ENCODE measurements at places on chromosomes 3 and 15.
A peak's percentile ranks its signal among the peaks of the same experiment; 100 is the strongest.

- H3K4me3 ChIP-seq = no peak overlapping the region
- H3K4me1 ChIP-seq = peaks cover 27% of the 10 kb centered on the region
- peak overlapping the region; percentile 25 for H3K27ac ChIP-seq
- no peaks in the 10 kb centered on the region for H3K27me3 ChIP-seq
- no peaks in the 10 kb centered on the region for H3K36me3 ChIP-seq
- DNase-seq = no peak
Measured at GRCh38 chr15:64877435-64877834, 34.3 kb upstream of the ANKDD1A start.

DNA sequence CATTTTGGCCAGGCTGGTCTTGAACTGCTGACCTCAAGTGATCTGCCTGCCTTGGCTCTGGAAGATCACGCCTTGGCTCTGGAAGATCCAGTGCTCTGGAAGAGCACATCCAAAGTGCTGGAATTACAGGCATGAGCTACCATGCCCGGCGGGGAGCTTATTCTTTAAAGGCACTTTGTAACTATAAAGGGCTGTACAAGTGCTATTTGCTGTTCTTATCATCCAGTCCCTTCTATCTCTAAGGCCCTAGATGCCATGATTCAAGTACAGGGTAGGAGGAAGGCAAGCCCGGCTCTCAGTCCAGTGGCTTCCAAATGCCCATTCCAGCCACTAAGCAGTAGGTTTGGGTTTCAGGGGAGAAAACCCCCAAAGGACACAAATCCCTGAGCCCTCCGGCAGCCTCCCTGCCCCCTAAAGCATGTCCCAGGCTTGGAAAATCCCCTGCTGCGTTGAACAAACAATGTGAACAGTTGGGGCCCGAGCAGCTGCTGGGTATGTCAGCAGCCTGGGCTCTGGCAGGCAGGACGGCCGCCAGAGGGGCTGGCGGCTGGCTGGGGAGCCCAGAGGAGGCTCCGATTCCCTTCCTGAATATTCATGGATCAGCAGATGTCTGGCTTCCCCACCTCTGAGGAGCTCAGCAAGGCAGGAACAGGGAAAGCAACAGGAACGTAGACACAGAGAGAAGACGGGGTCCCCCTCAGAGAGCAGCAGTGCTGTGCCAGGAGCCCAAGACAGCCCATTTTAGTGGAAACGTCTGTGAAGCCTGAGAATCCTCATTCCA lies 7.7 kb downstream of the IGDCC4 start:
- H3K27ac ChIP-seq = peak overlapping the region; percentile 76
- H3K27me3 ChIP-seq = no peaks in the 10 kb centered on the region
- H3K4me3 ChIP-seq = no peak overlapping the region
- H3K4me1 ChIP-seq = peaks cover 13% of the 10 kb centered on the region

DNA sequence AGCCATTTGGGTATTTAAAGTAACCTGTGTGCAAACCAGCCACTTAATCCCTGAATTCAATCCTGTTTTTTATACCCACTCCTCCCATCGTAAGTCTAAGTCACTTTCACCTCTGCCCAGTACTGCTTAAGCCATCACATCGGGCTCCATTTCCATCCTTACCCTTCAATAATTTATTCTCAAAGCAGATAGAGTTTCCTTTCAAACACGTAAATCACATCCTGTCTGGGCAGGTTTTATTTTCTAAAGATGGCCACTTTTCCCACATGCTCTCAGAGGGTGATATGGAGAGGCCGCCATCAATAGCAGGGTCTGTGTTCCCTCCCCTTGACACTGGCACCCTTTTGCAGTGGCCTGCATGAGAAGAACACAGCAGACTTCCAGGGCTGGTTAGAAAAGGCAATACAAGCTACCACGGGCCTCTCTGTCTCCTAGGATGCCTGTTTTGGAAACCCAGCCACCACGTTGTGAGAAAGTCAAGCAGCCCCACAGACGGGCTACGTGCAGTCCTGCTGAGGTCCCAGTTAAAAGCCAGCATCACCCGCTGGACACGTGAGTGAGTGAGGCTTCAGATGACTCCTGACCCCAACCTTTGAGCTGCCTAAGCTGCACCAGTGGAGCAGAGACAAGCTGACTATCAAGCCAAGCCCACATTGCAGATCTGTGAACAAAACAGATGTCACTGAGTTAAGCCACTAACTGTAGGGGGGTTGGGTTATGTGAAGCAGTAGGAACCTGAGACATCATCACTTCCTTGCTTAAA lies 241.8 kb upstream of the SLCO3A1 start:
- H3K36me3 ChIP-seq = no peaks in the 10 kb centered on the region
- no peaks in the 10 kb centered on the region for H3K4me1 ChIP-seq
- DNase-seq = no peak
- no peak overlapping the region for H3K27ac ChIP-seq

GRCh38 chr3:73041537-73041936 lies 19.9 kb upstream of the EBLN2 start:
- DNase-seq = no peak
- no peak overlapping the region for H3K4me3 ChIP-seq
- no peaks in the 10 kb centered on the region for H3K27me3 ChIP-seq

GRCh38 chr3:114011059-114011797 lies 45.1 kb downstream of the CCDC191 start:
- no peak overlapping the region for H3K4me3 ChIP-seq
- H3K27me3 ChIP-seq = no peaks in the 10 kb centered on the region
- no peaks in the 10 kb centered on the region for H3K36me3 ChIP-seq
- no peak for DNase-seq
- no peaks in the 10 kb centered on the region for H3K4me1 ChIP-seq

DNA sequence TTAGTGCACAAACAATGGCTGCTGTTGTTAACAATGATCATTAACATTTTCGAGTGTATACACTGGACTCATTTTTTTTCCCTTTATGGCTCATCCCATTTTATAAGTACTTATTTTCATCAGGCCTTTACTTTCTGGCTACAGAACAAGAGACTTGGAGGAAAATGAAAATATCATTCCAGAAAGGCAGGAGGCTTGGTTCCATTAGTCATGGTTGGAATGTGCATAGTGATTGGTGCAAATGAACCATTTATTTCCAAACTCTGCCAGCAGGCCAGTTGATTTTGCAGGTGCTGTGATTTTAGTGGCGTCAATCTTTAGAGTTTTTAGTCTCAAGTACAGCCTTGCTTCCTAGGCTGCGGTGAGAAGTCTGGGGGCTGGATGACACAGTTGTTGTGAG lies 151.8 kb downstream of the ITPR1 start:
- no peaks in the 10 kb centered on the region for H3K4me1 ChIP-seq
- no peak overlapping the region for H3K4me3 ChIP-seq
- peaks cover 30% of the 10 kb centered on the region for H3K36me3 ChIP-seq
- DNase-seq = no peak
- H3K27me3 ChIP-seq = no peaks in the 10 kb centered on the region

DNA sequence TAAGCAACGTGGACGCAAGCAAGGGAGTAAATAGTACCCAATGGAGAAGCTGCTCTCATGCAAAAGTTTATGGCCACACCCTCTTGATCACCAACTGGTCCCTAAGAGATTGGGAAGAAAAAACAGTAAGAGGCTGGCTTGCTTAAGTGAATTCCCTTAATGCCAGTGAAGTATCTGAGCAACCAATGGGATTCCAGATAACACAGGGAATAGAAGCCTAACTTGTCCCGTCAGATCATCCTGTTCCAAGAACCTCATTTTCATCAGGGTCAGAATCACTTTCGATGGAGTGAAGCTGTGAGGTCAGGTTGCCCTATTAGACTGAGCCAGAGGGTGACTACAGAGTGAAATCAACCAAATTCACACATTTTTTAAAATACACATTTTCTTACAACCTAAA lies 104.3 kb downstream of the CD47 start:
- H3K36me3 ChIP-seq = no peaks in the 10 kb centered on the region
- peak overlapping the region; percentile 8 for H3K27ac ChIP-seq
- H3K4me1 ChIP-seq = peaks cover 54% of the 10 kb centered on the region
- no peaks in the 10 kb centered on the region for H3K27me3 ChIP-seq
- H3K4me3 ChIP-seq = no peak overlapping the region

- no peaks in the 10 kb centered on the region for H3K27me3 ChIP-seq
- H3K4me1 ChIP-seq = peaks cover 54% of the 10 kb centered on the region
- no peaks in the 10 kb centered on the region for H3K36me3 ChIP-seq
- no peak overlapping the region for H3K4me3 ChIP-seq
- peak overlapping the region; percentile 53 for H3K27ac ChIP-seq
Measured at GRCh38 chr3:45029661-45030060, 3.6 kb downstream of the CLEC3B start.

DNA sequence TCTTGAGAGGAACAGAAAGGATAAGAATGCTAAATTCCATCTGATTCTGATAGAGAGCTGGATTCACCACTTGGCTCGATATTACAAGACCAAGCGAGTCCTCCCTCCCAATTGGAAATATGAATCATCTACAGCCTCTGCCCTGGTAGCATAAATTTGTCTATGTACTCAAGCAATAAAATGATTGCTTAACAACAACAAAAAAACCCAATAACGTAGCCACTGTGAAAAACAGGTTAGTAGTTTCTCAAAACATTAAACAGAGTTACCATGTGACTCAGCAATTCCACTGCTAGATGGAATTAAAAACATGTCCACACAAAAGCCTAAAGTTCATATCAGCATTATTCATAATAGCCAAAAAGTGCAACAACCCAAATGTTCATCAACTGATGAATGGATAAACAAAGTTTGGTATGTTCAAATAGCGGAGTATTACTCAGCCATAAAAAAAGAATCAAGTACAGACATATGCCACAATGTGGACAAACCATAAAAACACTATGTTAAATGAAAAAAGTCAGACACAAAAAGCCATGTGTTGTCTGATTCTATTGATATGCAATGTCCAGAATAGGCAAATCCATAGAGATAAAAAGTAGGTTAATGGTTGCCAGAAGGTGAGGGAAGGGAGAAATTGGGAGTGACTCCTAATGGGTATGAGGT lies 16.8 kb downstream of the BCL2L10 start:
- peak overlapping the region; percentile 71 for H3K27ac ChIP-seq
- H3K4me1 ChIP-seq = peaks cover 36% of the 10 kb centered on the region
- no peak overlapping the region for H3K4me3 ChIP-seq
- DNase-seq = no peak

DNA sequence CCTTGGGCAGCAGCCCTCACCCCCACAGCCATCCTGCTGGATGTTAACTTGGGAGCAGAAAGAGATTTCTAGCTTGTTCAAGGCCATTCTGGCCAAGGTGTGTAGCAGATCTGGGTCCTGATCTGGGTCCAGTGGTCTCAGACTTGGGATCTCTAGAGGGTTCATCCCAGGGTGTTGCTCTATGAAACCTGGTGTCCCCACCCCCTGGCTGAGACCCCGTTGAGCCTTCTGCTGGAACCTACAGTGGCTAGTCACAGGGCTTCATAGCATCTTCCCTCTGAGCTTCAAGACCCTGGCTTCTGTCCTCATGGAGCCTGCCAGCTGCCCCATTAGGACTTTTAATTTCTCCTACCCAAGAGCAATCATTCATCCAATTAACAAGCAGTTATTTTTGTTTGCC lies 64.3 kb downstream of the EPHB1 start:
- no peak for DNase-seq
- H3K4me1 ChIP-seq = no peaks in the 10 kb centered on the region
- H3K4me3 ChIP-seq = no peak overlapping the region
- no peaks in the 10 kb centered on the region for H3K36me3 ChIP-seq

GRCh38 chr15:64144192-64144564 lies 7.4 kb upstream of the SNX22 start:
- DNase-seq = no peak
- H3K4me1 ChIP-seq = no peaks in the 10 kb centered on the region
- no peaks in the 10 kb centered on the region for H3K27me3 ChIP-seq
- no peak overlapping the region for H3K27ac ChIP-seq

DNA sequence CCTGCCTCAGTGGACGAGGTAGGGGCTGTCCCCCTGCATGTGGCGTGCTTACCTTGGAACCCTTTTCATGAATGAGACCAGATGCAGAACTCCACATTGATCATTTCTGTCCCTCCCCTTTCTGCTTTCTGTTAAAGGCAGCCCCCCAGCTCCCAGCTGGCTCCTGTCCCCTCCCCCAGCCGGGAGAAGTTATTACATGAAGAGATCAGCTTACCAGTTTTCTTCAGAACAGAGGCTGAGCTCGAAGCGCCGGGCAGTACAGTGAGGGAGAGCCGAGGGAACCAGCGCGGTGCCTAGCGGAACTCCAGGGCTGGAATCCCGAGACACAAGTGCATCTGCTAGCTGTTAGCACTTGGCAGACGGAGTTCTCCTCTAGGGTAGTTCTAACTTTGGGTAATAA lies 263.3 kb upstream of the NR2E3 start:
- no peaks in the 10 kb centered on the region for H3K36me3 ChIP-seq
- peak overlapping the region; percentile 21 for H3K27ac ChIP-seq
- DNase-seq = no peak
- H3K4me3 ChIP-seq = peak overlapping the region; percentile 12

- no peaks in the 10 kb centered on the region for H3K27me3 ChIP-seq
- H3K36me3 ChIP-seq = no peaks in the 10 kb centered on the region
- DNase-seq = no peak
- H3K4me3 ChIP-seq = no peak overlapping the region
Measured at GRCh38 chr3:121995161-121996137, 26.6 kb downstream of the ILDR1 start.

DNA sequence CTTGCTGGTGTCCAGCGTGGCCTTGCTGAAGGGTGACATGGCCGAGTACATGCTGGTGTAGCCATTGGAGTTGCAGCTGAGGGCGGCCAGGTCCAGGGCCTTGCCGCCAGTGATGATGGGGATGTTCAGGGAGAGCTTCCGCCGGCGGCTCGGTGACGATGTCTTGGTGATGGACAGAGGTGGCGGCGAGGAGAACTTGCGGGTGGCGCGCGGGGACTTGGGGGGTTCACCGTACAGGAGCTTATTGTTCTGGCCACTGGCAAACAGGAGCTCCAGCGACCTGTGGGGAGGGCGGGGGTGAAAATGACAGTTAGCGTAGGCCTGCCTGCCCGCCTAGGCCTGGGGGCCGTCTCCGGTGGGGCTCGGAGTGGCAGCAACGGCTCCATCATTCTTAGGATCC lies 59.0 kb upstream of the CTSH start:
- no peak overlapping the region for H3K4me3 ChIP-seq
- no peak overlapping the region for H3K27ac ChIP-seq
- H3K4me1 ChIP-seq = no peaks in the 10 kb centered on the region
- H3K36me3 ChIP-seq = no peaks in the 10 kb centered on the region

- DNase-seq = no peak
- H3K4me3 ChIP-seq = no peak overlapping the region
- no peak overlapping the region for H3K27ac ChIP-seq
- H3K4me1 ChIP-seq = no peaks in the 10 kb centered on the region
Measured at GRCh38 chr15:49063402-49064280, 17.4 kb upstream of the SECISBP2L start.

DNA sequence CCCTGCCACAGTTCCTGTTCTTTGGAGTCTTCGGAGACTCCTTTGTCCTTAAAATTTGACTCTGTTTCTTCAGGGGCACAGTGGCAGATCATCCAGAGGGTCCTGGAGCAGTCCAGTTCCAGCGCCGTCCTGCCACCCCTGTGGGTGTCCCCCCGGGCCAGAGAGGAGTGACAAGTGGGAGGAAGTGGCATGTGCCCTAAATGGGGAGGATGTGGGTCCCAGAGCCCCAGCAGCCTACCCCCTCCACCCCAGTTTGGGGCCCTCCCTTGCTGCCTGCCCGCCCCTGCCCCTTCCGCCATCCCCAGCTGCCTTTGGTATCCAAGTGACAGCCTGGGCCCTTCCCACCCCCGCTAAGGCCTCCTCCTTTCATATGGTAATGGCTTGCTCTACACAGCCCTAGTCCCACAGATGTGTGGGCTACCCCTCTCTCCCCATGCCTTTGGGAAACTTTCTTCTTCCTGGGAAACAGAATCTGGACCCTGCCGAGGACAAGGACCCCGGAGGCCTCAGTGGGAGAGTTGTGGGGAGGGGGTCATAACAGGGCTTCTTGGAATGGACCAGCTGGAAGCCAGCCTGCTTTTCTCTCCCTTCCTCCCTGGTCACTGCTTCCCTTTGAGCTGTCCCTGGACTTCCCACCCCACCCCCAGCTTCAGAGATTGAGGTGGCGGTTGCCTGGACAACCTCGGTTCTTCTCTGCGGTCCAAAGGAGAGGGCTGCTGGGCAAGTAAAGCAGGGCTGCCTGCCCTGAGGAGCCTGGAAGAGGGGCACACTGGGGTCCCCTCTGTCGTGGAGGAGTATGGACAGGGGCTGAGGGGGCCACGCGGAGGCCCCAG lies 43.2 kb downstream of the KLHL25 start:
- H3K27me3 ChIP-seq = no peaks in the 10 kb centered on the region
- DNase-seq = no peak
- H3K4me1 ChIP-seq = peaks cover 30% of the 10 kb centered on the region
